ENCODE measurements at places on chromosomes 4 and X.

DNA sequence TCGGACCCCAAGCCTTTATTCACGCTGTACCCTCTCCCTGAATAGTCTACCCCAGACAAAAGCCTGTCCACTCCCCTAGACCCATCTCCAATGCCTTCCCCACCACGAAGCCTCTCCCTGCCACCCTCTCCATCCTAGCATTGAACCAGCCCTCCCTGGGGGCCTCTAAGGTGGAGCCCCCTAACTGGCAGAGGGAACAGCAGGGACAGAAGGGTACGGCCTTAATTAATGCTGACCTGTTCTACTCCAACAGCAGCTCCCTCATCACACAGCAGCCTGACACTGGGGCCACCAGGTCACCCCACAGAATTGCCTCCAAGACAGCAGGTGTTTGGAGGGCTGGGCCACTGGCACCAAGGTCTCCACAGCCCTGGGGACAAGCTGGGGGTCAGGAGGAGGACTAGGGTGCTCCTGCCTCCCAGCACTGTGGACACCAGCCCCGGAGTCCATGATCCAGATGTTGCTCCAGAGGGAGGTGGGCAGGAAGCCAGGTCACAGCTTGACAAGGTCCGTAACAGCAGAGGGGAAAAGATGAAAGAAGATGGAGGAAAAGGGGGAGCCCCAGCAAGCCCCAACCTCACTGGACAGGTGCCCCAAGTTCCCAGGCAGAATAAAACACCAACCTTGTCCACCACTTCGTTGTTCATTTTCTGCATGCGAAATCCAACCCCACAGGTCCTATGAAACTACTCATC is 3.7 kb downstream of the CRMP1 start:
- no peak for DNase-seq

DNA sequence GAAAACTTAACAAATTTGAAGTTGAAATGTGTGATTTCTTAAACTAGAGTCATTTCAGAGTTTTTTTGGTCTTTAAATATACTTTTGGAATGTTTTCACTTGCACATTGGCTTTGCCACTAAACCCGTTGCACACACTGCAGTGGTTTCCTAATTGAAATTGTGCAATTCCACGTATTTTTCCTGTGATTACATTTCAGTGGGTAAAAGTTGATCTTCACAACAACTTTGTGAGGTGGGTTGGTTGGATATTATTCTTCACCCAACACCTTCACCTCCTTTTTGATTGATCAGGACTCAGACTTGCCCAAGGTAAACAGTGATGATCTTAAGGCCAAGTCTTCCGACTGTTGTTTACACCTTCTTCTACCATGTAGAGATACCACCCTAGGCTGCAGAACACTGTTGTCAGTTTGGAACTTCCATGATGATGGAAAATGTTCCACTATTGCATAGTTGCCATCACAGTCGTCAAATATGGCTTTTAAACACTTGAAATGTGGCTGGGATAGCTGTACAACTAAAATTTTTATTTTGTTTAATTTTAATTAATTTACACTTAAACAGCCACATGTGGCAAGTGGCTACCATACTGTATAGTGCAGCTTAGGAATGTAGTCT is 13.7 kb downstream of the SEPTIN11 start:
- DNase-seq: no peak

GRCh38 chrX:41412261-41413081 is 34.7 kb upstream of the NYX start:
- DNase-seq: no peak

- no peak for DNase-seq
These were observed 62.5 kb downstream of the BANK1 start for GRCh38 chr4:101853028-101853427.

DNA sequence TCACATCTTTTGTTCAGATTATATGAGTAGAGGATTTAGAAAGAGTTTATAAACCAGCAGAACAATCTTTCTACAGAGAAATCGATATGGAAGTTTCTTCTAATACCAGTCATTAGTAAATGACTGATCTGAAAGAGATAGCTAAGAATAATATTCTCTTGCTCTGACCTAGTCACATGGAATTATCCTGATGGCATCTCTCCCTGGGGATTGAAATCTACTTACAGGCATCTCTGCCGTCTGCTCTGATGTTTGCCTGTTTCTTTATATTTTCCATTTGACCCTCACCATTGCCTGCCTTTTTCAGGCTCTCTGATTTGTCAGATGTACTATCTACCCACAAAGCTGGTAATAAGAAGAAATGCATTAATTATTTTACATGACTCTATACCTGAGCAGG is 1157.3 kb downstream of the PCDH7 start:
- no peak for DNase-seq

DNA sequence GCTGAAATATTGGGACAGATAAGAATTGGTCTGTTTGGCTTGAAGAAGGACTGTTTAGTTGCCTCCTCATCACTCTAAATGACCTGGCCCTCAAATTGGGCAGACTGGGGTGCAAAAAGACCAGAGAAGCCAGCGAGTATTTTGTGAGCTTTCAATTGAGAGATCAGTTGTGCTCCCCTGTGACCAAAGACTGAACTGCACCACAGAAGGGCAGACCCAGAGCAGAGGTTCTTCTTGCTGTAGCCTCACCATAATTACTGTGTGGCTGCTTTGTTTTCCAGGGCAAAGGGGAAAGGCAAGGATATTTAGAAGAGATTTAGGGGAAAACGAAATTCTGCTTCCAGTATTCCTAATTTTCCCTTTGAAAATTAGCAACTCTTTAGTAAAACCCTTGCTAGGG is 104.0 kb upstream of the MBNL3 start:
- no peak for DNase-seq

DNA sequence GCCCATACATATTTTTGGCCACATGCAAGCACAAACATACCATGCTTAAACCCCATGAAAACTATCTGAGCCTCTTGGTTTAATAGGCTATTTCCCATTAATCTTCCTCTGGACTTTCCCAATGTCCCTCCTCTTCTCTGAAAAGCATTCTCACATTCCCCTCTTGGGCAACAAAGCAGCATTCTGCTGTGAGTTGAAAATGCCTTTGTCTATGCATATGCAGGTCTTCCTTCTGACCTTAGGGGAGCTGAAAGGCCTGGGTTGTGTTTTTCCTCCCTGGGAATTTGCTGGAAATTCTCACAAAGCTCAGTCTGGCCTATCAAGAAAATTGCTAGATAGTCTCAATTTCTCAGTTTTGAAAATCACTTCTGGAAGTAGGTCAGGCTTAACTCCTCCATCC is 4.2 kb downstream of the VSIG4 start:
- DNase-seq: no peak

DNA sequence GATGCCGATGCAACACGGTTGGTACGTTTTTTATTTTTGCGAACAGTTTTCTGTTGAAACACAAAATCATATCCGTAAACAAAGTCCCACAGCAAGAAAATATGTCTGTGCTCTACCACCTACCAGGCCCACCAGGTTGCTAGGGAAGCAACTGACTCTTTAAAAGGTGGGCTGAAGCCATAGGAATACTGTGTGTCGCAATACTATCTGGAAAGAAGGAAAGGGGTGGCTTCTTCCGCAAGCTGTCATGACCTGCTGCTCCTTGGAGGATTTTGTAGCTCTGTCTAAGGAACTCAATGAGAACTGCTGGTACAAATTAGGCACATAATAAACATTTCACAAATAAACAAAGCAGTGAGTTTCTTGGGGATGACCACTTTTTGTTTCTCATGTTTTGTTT is 46.5 kb downstream of the BEND2 start:
- DNase-seq: no peak

- no peak for DNase-seq
These were observed 211.9 kb upstream of the EOLA2 start for GRCh38 chrX:150150076-150150779.

DNA sequence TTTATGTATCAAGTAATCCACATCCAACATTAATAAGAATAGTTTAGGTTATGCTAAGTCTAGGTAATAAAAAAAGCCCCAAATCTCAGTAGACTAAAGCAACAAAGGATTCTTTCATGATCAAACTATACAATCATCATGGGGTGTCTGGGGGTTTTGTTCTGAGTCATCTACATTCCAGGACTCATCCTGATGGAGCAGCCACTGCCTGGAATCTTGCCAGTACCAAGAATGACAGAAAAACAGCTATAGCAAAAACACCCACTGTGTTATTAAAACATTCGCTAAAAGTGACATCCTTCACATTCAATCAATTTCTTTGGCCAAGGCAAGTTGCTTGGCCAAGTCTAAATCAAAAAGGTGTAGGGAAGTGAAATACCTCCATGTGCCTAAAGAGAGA is 3.9 kb upstream of the ARHGEF38 start:
- DNase-seq: no peak

DNA sequence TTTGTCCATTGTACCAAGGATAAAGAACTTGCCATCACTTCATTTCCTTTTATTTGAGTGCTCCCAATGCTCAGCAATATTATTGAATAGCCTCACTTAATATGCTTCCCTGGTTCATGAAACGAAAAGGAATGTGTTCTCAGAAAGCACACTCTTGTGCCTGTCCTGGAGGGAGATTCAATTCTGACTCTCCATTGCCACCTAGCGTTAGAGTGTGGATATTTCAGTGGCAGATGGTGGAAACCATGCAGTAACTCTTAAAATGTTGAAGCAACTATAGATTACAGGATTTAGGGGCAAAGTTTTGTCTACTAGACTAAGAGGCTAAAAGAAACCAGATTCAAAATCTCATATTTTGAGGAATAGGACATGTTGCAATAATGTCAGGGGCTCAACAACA is 36.0 kb downstream of the GAB3 start:
- peak; percentile 22 for DNase-seq

- no peak for DNase-seq
These were observed at the start of gene TMEM150C for GRCh38 chr4:82561786-82562563. Gene TMEM150C, minus strand, starts transcription at chr4:82561988. Its CDS starts 57,331 bp downstream, at chr4:82504657.

DNA sequence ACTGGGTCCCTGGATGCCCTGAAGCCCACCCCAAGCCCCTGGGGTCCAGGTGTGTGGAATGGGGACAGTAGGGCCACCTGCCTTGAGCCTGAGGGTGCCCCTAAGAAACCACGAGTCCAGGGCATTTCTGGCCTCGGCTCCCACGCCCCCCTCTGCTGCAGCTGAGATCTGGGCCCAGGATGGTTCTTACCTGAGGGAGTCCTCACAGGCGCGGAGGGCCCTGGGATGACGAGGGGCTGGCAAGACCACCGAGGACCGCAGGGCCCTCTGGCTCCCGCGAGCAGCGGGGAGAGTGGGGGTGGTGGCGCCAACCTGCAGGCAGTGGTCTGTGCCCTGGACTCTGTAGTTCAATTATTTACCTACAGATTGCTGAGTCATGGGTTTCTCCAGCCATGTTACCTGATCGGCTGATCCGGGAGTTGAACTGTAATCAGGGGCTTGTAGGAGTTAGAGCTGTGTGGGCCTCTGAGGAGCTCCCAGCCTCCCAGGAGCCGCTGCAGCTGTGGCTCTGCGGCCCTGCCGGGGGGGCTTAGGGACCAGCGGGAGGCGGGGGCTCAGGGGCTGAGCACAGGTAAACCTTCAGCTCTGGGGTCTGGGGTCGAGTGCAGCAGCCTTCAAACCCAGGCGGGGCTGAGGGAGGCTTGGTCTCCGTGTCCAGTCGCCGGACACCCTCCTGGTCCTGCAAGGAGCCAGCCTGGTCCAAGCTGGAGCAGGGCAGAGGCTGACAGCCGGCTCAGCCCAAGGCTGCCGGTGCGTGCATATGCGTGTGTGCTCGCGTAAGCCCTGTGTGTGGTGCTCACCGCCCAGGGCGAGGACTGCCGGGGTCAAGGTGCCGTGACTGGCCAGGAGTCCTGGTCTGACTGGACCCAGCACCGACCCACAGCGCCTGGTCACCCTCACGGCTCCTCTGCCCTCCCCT is at the start of gene SLC26A1:
Gene SLC26A1 (minus strand): TSS at position 294 of the 919 bp plus-strand sequence. CDS start 1,701 bp downstream, outside the sequence.
- DNase-seq: no peak

GRCh38 chr4:26257850-26258249 is 63.0 kb upstream of the RBPJ start:
- no peak for DNase-seq

DNA sequence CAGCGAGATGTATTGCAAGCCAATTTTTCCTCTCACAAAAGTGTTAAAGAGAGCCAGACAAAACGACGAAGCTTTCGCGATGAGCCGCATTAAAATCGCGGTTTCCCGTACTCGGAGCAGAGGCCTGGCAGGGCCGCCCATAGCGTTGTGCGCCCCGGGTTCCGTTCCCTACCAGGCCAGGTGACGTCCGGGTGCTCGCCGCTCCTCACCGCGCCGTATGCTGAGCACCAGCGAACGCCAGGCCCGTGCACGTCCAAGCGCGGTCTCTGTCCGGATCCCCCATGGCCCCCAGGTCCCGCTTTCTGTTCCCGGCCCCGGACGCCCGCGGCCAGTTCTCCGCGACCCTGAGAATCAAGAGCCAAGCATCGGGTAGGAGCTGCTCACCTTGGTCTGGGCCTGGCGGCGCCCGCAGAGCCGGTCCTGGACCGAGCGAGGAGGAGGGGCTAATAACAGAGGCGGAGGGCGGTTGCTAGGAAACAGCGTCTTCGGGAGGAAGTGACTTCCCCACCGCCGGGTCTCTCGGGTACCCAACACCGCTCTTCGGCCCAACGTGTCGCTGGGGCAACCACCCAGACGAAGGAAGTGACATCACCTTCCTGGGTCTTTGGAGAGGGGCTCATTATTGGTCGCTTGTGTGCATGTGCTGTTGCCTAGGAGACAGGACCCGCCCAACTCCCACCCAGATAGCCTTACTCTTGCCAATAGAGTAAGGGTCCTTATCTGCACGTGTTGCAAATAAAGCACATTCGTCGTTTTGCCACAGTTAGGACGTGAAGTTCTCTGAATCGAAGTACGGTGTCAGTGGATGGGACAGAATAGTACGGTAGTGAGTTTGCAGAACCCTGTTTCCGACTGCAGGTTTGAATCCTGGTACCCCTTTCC is at the start of gene MAP9:
Gene MAP9 (minus strand): TSS at position 579 of the 882 bp plus-strand sequence. CDS start 1,115 bp downstream, outside the sequence.
- DNase-seq: peak; percentile 91

GRCh38 chrX:21398426-21398825 is 24.2 kb downstream of the CNKSR2 start:
- no peak for DNase-seq

- no peak for DNase-seq
These were observed 2028.3 kb downstream of the PCDH7 start for GRCh38 chr4:32748498-32748897.

DNA sequence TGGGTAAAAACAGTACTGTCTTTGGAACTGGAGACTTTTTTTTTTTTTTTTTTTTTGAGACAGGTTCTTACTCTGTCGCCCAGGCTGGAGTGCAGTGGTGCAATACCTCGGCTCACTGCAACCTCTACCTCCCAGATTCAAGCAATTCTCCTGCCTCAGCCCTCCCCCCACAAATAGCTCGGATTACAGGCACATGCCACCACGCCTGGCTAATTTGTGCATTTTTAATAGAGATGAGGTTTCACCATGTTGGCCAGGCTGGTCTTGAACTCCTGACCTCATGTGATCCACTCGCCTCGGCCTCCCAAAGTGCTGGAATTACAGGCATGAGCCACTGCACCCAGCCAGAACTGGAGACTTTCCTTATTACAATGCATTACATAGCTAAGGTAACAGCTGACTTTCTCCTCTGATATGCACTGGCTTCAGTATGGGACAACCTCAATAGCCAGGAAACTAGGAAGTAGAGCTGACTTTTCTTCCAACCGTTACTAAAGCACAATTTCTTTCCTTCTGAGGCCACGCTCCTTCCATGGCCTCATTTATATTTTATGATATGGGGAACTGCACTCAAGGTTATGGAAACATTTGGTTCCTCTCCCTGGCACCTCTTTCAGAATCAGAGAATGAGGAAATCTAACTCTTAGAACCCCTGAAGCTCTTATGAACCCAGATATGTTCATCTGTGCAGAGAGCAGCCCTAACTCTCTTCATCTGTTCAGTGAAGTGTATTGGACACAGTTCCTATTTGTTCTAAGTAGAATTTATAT is 53.5 kb upstream of the FAM9B start:
- no peak for DNase-seq
